Fibroblast of skin of right biceps (primary cell): ENCODE measurements at places on chromosomes 2 and 18.

DNA sequence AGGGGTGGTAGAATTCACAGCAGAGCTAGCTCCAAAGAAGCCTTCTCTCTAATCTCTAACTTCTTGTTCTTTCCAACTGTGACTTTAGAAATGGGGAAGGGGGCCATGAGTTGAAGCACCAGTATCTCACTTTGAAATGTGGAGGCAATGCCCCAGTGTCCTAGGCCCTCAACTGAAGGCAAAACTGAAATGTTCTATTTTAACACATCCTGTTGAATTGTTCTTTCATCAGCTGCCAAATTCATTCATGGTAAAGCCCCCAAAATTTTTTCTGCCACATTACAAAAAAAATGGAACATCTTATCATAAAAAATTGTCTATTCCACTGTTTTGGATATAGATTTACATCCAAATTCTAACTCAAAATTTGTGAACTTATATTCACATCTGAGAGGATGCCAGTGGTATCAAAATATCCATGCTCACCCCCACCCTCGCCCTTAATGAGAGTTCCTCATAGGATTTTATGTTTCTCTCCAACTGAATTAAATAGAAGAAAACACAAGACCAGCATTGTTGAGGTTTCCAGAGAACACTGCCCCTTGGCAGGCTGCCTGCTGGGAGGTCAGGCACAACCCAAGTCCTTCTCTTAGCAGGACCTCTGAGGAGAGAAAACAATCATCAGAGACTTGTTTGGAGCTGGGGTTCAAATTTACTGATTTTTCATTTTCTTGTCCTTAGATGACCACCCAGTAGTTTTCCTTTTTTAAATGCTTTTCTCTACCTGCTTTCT, 147.4 kb upstream of the PGAP1 start:
- no peak for DNase-seq

GRCh38 chr18:22567794-22568193, 150.1 kb upstream of the CTAGE1 start:
- DNase-seq, result no peak

- DNase-seq, result no peak
Measured at GRCh38 chr2:238038203-238038602, 22.6 kb upstream of the SCLY start.

GRCh38 chr2:109193807-109194619, 65.0 kb downstream of the SH3RF3 start:
- no peak for DNase-seq

DNA sequence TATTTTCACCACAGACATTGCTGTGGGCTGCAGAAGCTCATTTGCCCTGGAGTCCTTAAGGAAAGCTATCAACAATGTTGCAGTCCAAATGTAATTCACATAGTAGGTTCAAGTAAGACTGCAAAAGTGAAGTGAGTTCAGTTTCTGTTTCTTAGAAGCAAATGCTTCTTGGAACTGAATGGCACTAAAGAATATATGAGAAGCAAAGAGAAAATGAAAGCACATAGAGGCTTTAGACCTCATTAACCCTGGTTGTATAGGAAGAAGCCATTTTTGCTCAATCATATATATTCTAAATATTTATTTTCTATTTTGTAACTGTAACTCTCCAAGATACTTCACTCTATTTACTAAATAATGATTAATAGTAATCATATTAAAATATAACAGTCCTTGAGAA, 292.0 kb downstream of the ZNF804A start:
- no peak for DNase-seq

GRCh38 chr2:199201539-199201938, 256.2 kb downstream of the SATB2 start:
- no peak for DNase-seq

GRCh38 chr2:167209784-167210183, 321.5 kb downstream of the XIRP2 start:
- DNase-seq, result no peak

GRCh38 chr2:37330681-37331080, 6.0 kb upstream of the PRKD3 start:
- DNase-seq, result no peak

DNA sequence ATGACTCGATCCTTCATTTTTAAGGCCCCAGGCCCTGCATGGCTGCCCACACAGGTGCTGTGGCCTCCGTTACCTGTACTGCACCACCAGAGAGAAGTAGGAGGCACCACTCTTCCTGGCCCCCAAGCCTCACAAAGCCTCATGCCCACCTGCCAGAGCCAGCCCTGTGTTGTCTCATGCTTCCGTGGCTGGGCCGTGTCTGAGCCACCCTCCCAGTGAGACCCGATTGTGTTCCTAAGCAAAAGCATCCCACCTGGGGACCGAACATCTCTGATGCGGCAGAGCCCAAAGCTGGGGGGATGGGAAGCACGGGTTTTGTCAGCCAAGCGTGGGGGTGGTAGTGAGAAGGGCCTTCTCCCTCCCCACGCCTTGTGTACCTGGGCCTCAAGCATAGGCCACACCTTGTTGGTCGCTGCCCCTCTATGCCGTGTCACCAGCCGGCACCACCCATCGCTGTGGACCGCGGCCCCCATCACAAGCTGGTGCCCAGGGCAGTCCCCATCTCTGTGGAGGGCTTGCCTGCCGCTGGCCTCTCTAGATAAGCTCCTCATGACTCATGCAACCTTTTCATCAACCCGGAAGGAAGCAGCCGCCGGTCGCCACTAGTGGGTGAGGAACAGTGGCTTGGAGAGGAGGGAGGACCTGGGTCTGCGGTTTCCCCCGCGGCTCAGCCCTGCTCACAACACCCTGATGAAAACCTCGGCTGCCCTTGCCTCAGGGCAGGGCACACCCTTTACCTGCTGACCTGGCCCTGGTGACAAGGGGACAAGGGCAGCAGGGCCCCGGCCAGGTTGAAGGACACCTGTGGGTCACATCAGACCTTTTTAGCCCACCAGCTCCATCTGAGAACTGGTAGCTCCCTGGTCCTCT, 2.7 kb upstream of the RNPEPL1 start:
- DNase-seq, result peak; percentile 64

GRCh38 chr2:71452565-71452964, 796 bp upstream of the DYSF start:
- peak; percentile 48 for DNase-seq

GRCh38 chr2:72332720-72333119, 185.1 kb upstream of the CYP26B1 start:
- DNase-seq, result no peak

DNA sequence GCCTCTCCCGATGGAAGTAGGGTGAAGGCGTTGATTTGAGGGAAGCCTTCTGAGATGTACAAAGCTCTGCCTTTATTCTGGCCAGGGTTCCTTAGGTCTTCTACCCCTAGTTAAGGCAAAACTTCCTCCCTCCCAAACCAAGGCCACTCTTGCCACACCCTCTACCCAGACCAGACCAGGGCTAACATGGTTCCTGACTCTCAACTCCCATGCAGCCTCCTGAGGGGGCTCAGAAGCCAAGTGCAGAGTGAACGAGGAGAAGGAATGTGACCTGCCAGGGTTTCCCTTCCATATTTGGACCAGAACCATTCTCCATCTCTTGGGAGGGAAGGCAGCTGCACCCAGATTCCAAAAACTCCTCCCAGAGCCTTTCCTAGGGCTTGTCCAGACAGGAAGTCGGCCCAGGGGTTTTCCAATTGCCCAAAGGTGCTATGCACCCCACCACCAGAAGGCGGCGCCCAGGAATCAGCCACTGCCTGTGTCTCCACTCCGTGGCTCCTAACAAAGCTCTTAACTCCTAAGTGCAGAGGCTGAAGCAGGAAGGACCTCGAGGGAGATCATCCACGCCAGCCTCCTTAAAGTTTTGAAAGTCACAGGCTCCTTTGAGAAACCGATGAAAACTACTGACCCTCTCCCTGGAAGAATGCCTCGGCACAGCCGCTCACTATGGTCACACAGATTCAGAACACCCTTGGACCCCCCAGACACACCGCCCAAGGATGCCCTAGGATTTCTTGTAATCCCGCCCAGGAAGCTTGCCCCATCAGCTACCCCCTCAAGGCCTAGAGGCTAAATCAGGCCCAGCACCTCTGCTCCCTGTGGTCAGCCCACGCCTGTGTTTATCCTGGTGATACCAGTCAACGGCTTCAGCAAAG, 157.8 kb downstream of the SMAD2 start:
- peak; percentile 36 for DNase-seq

DNA sequence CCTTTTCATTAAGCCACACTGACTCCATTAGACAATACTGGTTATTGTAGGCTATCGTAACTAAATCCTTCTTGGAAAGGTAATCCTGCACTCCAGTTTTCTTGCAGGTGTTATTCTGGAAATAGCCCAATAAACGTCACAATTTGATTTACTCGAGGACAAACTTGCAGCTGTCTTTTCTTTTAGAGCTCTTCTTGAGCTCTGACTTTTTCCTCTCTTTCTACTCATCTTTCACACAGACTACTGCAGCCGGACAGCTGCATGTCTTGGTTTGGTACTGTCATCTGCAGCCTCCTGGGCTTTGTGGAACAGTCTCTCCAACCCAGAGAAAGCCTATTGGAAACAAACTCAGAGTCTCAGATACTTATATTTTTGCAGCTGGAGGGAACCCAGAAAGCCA, 23.0 kb upstream of the MSGN1 start:
- no peak for DNase-seq

GRCh38 chr2:172808156-172808555, 72.5 kb downstream of the RAPGEF4 start:
- no peak for DNase-seq

- DNase-seq, result no peak
Measured at GRCh38 chr2:115162494-115163293, 720.3 kb downstream of the DPP10 start.

- peak; percentile 32 for DNase-seq
Measured at GRCh38 chr18:62957885-62958472, 242.6 kb downstream of the PHLPP1 start.

- no peak for DNase-seq
Measured at GRCh38 chr2:118761771-118762170, 85.7 kb downstream of the EN1 start.

GRCh38 chr2:191115391-191115790, 35.4 kb downstream of the STAT4 start:
- DNase-seq, result no peak

DNA sequence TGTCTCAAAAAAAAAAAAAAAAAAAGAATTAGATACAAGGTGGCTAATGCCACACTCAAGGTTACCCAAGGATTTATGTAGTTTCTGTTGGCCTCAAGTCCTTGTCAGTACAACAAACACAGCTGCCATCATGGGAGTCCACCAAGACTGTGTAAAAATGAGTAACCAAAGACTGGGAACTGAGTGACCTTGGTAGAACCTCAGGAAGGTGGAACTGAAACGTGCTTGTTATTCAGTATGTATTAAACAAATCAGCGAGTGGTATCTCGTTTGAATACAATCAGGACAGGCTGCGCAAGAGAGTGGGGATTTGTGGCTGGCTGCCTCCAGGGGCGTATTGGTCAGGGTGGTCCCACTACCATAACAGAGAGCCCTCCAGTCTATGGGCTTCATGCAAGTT, 1.6 kb upstream of the SFTPB start:
- DNase-seq, result no peak

DNA sequence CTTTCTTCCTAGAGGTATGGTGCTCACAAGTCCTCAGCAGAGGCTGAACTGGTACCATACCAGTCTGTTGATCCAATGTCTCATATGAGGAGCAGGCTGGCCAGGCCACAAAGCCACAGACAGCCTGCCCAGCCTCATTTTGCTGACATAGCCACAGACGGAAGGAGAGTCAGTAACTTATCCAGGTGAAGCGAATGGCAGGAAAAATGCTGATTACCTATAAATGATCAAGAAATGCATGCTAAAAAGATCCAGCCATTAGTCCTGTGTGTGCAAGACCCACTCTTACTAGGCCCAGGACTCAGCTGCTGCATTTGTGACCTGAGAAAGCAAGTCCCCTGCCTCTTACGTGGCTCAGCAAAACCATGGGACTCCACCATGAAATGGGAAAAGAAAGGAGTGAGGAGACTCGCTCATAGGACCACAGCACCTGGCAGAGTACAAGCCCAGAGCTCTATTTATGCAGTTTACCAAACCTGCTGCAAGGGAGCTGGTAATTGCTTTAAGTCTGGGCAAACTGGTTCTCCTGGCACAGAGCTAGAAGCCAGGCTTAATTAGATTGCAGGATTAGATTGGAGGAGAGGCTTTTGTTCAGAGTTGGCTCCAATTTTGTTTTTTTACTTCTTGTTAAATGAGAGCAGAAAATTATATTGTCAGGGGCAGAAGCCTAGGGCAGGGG, 19.0 kb downstream of the RHOB start:
- DNase-seq, result no peak

DNA sequence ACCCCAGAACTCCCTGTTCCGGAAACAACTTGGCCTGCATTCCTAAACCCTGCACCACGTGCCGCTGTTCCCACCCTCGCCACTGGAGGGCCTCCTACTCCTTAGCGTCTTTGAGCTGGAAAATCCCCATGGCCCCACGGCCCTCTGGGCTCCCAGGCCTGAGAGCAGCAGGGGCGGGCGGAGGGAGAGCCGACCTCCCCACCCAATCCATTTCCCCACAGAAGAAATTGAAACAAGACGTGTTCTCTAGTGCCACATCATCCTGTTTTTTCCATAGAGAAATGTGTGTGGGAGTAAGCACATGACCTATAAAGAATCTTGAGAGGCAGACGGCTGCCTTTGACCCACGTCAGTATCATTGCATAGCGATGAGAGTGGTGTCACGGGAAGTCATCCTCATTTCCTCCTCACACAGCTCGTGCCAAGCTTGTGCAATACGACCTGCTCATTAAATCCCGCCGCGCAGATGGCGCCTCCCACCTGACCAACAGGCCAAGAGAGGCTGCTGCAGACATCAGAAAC, 79.2 kb downstream of the LAMA1 start:
- DNase-seq, result peak; percentile 96

GRCh38 chr2:216081487-216082116, at the start of the genes PECR and TMEM169:
TSS of gene PECR (minus strand) at chr2:216081809. CDS start at chr2:216081741, 68 bp downstream.
TSS of gene TMEM169 (plus strand) at chr2:216081919. CDS start at chr2:216095964, 14,045 bp downstream.
- peak; percentile 65 for DNase-seq

DNA sequence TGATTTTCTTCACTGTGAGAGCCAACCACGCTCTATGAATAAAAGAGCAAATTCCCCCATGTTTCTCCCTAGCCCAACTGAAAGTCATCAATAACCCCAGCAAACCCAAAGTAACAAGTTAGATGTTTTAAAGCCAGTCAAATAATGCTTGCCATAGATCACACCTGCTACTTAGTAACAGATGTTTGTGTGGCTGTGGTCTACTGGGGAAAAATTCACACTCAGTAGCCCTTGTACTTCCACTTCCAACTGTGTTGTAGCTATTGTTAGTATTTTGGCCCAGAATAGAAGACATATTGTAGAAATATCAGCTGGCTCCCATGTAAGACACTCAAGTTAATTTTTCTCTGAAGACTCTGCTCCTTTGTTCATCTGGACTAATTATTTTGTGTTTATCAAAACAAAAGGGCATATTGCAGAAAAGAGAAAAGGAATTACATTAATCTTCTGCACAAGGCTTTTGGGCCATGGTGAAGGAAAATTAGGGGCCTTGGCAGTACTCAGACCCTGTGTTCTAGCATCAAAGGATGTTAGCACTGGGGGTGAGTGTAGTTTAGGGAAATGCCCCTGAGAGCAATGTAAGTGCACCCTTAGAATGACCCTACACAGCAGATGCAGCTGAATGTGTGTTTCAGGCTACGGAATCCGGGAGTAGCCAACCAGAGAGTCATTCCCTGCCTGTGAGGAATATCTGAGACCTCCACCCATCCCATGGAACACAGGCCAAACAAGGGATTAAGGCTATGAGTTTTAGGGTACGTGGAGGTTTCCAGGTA, 521.9 kb downstream of the EPHA4 start:
- no peak for DNase-seq
